ENCODE measurements at places on chromosomes 13 and 19.
A peak's percentile ranks its signal among the peaks of the same experiment; 100 is the strongest.

DNA sequence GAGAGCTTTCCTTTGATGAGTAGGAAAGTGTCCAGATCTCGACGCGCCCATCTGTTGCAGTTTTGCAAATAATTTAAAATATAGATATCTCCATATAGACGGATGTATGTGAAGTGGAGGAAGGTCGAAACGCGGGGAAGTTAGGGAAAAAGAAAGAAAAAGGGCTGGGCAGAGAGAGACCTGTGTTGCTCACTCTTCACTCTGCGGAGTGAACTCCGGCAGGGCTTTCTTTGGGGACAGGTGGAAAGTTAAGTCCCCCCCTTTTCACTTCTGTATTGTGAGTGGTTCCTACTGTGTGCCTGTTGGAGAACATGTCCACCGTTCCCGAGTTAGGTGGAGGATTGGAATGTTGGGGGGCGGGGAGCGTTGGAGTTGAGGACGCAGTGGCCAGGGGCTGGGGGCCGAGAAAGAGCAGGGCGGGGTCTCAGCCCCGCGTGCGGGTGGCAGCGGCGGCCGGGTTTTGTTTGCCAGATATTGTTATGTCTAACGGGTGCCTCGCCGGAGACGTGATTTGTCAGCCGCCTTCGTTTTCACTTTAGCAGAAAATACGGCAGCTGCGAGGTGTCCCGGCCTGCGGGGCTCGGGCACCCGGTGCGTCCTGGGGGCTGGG lies 145.1 kb upstream of the ZNF536 start:
- no peak for DNase-seq

DNA sequence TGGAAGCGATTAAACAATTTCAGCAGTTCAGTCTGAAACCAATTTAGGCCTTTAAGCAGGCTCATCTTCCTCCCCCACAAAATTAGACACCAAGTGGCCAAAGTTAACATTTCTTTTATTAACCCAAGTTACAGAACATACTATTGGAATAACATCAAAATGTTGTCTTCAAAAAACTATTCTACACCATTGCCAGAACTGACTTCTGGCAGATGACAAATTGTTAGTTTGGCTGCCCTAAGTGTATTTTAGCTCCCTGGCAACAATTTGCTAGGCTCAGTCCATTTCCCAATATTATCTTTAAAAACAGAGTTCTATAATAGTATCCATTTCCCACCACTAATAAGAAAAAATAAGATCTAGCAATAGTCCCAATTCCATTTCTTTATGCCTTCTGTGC lies 107.8 kb downstream of the SGCG start:
- DNase-seq = no peak

GRCh38 chr13:19742643-19743042 lies 40.1 kb downstream of the PSPC1 start:
- no peak for DNase-seq

DNA sequence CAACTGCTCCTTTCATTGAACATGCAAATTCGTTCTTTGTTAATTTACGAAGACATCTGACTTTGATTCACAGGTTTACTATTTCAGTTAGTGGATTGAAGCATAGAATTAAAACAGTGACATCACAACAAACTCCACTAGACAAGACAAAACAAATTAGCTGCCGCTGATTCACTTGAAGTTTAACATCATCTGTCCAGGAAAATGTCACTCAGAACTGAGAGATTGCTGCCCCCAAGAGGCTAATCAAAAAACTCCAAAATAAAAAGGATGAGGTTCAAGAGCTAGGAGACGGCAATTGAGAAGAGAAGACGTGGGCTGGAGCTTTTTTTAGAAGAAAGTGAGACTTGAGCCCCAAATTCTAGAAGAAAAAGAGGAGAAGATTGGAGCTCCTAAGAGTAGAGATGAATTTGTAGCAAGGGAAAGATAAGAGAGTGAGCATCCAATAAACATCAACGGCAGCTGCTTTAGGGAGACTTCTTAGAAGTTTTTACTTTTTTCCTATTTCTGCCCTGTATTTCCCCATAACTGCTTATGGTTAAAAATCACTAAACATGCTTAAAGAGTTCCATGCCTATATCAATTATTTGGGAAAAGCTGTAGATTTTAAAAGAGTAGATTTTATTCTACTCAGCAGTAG lies 40.8 kb upstream of the TPP2 start:
- DNase-seq = peak; percentile 24

- no peak for DNase-seq
Observed at GRCh38 chr13:98839856-98840769, 87.6 kb upstream of the SLC15A1 start.

- DNase-seq = peak; percentile 95
Observed at GRCh38 chr19:43780706-43781525, at the start of gene KCNN4. KCNN4 (minus strand) TSS chr19:43780973; CDS start chr19:43780861, 112 bp downstream.

DNA sequence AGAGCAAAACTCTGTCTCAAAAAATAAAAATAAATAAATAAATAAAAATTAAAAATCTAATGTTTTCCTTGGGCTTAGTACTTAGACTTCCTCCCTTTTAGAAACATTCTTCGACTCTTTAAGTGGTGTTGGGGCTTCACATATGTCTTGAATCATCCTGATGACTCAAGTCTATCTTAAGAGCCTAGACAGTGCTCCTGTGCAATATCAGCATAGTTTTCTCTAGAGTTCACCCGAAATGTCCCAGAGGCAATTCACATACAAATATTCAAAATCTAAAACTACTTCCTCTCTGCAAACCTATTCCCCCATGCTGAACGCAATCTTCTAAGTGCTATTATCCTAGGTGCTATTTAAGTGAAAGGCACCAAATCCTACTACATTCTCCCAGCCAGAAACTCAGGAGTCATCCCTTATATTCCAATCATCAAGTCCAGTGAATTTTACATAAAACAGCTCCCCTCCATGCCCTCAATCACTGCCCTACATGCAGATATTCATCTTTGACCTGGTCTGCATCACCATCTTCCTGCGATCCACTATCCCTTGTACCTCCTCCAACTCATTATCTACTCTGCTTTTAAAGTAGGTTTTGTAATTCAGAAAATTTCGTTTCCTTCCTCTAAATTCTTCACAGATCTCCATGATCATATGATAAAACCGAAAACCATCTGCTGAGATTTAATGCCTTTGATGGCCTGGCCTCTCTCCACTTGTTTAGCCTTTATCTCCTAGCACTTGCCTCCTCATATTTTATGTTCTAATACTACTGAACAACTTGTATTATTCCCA lies 102.7 kb downstream of the ELF1 start:
- no peak for DNase-seq

DNA sequence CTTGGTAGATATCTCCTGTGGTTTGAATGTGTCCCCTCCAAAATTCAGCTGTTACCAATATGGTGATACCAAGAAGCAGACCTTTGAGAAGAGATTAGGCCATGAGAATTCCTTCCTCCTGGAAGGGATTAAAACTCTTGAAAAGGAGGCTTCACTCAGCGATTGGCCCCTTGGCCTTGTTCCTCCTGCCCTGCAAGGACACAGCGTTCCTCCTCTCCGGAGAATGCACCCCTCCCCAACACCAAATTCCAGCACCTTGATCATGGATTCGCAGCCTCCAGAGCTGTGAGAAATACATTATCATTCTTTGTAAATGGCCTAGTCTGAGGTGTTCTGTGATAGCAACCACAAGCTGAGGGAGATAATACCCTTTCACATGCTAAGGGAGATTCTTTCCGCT lies 34.5 kb upstream of the ARHGEF7 start:
- no peak for DNase-seq

DNA sequence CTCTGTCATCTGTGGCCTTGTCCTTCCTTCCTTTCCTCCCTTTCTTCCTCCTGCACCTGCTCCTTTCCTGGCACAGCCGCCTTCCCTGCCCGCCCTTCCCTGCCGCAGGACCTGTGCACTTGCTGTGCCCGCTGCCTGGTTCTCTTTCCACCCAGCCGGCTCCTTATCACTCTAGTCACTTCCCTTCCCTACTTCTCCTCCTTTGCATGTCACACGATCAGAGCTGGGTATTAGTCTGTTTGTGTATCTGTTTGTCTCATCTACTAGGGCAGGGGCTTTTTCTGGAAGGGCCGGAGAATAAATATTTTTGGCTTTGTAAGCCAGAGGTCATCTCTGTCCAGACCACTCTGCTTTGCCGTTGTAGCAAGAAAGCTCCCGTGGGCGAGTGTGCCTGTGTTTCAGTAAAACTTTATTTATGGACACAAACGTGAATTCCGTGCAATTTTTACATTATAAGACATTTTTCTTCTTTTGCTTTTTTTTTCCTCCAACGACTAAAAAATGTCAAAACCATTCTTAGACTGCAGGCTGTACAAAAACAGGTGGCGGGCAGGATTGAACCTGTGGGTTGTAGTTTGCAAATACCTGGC lies 6.1 kb downstream of the KDM4B start:
- DNase-seq = no peak

- peak; percentile 59 for DNase-seq
Observed at GRCh38 chr13:102825921-102826706, 19.7 kb upstream of the ERCC5 start.

GRCh38 chr13:64845110-64845509 lies 2385.0 kb downstream of the PCDH9 start:
- no peak for DNase-seq

- no peak for DNase-seq
Observed at GRCh38 chr19:1855828-1856255, 7.5 kb downstream of the KLF16 start.

DNA sequence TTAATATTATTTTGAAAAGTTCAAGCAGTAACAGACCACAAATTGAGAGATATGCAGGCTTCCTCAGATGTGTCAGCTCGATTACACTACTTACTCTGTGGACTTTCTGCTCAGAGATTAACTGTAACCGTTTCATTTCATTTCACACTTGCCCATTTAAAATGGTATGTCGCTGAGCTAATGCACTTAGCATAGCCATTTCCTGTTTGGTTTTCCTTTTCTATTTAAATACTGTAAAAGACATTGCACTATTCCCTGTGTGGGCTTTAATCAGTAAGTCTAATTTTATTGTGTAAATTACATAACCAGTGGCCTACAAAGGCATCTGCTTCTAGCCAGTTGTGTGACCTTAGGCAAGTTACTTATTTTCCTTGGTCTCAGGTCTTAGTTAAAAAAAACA lies 237.6 kb downstream of the LACC1 start:
- no peak for DNase-seq

DNA sequence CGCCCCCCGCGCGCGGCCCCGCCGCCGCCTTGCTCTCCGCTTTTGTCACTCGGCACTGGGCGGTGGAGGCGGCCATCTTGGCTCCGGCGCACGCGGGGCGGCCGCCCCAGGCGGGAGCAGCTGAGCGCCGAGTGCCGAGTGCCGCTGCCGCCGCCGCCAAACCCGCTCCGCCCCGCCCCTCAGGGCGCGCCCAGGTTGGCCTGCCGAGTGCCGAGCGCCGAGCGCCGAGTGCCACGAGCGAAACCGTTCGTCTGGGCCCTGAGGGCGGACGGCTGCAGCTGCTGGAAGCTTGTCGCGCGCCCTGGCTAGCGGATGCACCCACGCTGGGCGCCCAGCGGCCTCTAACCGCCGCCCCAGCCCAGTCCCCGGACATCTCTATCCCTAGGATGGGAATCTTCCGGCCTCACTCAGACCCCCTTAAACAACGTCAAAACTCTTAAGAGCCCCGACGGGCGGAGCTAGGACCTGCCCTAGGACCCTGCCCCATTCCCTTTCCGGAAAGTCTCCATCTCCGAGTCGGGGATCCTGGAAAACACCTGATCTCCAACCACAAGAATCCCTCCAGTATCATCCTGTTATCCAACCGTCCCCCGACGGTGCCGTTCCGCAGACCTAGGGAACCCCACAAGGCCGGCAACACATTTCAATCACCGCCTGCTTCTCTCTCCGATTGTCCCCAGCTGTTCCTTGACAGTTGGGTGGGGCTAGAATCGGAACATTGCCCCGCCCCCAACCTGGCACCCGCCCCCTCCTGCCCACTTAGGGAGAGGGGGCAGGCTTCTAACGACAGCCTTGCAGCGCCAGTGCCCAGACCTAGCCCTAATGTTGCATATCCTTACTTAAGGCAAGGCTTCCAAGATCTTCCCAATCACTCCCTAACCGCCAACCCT lies 14.1 kb upstream of the AKAP8L start:
- DNase-seq = peak; percentile 44

DNA sequence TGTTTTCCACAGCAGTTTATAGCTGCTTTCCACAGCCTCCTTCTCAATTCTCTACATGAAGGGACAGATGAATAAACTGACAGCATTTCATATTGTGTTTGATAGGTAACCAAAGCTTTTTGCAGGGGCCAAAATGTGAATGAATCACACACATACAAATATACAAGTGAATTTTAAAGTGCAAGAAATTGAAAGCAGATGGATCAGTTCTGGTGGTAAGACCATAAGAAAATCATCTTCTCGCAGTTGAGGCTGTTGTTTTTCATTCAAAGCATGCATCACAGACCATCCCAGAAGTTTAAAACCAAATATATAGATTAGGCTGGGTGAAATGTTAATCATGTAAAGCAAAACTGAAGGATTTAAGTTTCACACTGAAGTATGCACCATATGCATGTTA lies 1569.4 kb downstream of the PCDH9 start:
- no peak for DNase-seq

DNA sequence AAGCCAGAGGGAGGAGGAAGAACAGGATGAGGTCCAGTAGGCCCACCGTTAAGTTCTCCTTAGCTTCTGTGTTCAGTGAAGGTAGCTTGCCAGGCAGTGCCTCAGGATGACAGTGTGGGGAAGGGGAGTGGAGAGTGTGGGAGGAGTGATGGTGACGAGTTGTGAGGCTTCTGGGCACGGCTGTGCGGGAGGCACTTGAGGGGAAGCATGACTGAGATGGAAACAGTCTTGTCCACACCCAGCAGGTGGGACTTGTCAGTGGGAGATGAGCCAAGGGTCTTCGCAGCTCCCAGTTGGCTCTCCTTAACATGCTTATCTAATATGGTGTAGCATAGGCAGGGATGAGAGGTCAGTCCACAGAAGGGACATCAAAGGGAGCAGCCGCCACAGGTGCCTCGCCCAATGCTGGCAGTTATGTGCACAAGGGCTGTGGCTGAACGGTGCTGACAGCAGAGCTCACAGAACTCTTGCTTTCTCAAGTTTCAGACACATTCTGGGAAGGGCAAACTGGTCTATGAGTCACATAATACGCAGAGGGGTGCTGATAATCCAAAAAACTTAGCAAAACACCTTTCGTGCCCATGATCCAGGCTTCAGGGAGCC lies 47.5 kb downstream of the OXGR1 start:
- DNase-seq = no peak

Data from epithelial cell of prostate (primary cell).